Mammary microvascular endothelial cell (primary cell): ENCODE measurements at places on chromosomes 7 and 10. TPM values are rescaled to one million over a fixed set of nuclear protein-coding genes. Genes with fewer than 3 reads are reported as not detected.

Gene FOXI2
- total RNA-seq, result not detected in 2 replicates

Gene HABP2
- total RNA-seq, result not detected in 2 replicates

Gene GPR85
- total RNA-seq, result 0.30 and 1.1 TPM in 2 replicates

Gene LIPJ
- not detected in 2 replicates for total RNA-seq

Gene NRP1
- total RNA-seq, result 134 and 152 TPM in 2 replicates

Gene GDF2
- not detected in 2 replicates for total RNA-seq

Gene TRIM4
- 24.0 and 25.8 TPM in 2 replicates for total RNA-seq

Gene ELFN1
- 0.84 and 1.1 TPM in 2 replicates for total RNA-seq

Gene KCP
- total RNA-seq, result not detected in 2 replicates

Gene PPP1R17
- total RNA-seq, result not detected in 2 replicates

Gene HOXA2
- 1.1 and 1.7 TPM in 2 replicates for total RNA-seq

Gene MSS51
- 0.30 and 0.40 TPM in 2 replicates for total RNA-seq

Gene IGF2BP3
- total RNA-seq, result 100 and 125 TPM in 2 replicates

Gene WASHC2A
- 42.4 and 42.8 TPM in 2 replicates for total RNA-seq

Gene PRXL2A
- 143 and 155 TPM in 2 replicates for total RNA-seq
